ENCODE measurements at places on chromosomes 4 and X.

DNA sequence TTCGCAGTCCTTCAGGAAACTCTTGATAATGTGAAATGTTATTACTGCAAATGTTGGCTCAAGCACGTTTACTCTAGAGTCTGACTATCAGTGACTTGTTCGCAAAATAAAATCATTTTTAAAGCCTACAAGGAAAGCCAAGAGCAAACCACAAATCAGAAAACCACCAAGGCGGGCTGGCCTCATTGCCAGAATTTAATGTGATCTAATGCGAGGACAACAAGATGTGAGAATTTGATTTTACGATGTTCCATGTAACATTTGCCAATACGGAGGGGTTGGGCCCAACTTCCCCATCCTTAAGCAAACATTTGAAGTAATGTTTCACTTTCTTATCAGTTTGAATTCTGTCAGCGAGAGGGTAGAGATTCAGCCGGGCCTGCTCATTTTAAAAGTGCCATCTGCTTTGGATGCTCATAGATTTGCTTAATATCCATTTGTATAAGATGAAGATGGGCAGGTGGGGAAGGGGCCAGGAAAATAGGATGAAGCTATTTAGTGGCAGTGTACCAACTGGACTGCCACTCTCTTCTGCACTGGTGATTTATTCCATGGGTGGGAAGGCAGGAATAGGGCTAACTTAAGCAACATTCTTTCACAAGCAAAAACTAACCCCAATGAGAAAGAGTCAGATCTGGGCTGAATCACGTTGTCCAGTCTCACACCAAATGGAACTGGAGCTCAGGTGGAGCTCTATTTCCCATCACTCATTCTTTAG, 225.3 kb downstream of the ANAPC10 start:
- DNase-seq = no peak

GRCh38 chrX:143363419-143363818, 153.9 kb downstream of the SPANXN3 start:
- DNase-seq = no peak

- DNase-seq = no peak
Measured at GRCh38 chrX:53324803-53325202, 43.4 kb upstream of the IQSEC2 start.

- DNase-seq = no peak
Measured at GRCh38 chrX:107107459-107107858, 11.2 kb downstream of the RBM41 start.

GRCh38 chrX:153871451-153871850, 14.5 kb downstream of the L1CAM start:
- no peak for DNase-seq

- no peak for DNase-seq
Measured at GRCh38 chr4:113496698-113497097, 264.8 kb downstream of the CAMK2D start.

- no peak for DNase-seq
Measured at GRCh38 chrX:136030303-136031191, 45.3 kb downstream of the SLC9A6 start.

DNA sequence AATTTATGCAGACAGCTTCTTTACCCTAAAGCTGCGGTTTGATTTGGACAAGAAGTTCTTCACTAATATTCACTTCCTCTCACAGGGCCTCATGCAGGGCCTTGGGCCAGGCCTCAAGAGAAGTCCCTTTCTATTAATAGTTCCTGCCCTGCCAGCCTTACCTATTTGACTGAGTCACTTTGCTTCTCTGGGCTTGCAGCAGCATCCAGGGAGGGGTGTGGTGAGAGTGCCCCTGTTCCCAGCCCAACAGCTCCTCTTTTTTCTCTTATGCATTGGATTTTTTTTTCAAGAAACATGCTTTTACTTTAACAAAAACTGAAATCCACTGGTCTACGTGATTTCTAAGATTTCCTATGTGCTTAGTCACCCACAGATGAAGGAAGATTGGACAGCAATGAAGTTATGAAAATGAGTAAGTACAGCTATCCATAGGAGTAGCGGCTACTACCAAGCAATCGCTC, 26.7 kb downstream of the FAM156B start:
- DNase-seq = no peak

GRCh38 chrX:74132280-74132679, 171.7 kb upstream of the ZCCHC13 start:
- DNase-seq = no peak

DNA sequence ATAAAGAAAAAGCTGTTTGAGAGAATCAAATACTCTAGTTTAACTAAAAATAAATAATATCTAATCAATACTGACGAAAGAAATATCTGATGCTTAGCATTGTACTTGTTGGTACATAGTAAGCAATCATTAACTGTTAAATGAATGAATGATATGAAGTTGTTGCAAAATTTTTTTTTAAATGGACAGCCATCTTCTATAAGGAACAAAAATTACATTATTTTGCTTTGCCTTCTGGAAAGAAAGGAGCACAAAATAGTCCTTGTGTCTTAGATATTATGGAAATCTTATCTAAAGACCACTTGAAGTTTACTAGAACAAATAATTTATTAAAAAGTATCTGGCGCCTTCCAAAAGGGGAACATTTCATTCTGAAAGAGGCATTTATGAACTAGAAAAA, 4.5 kb downstream of the NFKB1 start:
- no peak for DNase-seq

DNA sequence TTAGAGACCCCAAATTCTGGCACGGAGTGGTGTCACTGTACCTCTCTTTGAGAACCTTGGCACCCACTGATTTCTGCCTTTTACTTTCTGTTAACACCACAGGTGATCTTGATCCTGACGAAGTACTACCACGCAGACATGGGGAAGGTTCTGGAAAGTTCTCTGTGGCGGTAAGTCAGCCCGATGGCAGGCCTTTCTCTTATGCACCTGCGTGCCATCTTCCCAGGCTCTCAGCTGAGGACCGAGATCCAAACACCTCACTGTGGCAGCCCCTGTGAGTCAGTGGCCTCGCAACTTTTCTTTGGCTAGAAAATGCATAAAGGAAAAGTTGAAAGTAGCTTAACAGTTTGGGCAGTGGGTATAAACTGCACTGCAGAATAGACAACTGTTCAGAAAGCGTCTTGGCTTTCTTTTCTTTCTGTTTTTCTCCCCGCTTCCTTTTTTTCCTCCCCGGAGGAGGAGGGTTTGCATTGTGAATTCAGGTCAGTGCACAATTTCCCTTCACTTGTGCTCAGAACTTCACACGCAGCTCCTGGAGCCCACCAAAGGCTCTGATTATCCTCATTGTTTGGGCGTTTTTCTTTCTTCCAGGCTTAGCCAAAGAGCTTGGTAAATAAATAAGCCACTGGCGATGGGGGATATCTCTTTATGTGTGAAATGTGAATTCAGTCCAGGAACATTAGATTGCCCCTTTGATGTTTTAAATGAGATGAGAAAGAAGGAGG, 38.4 kb downstream of the PSAPL1 start:
- peak; percentile 21 for DNase-seq

- DNase-seq = peak; percentile 71
Measured at GRCh38 chrX:40573763-40574162, 7.0 kb upstream of the ATP6AP2 start.

DNA sequence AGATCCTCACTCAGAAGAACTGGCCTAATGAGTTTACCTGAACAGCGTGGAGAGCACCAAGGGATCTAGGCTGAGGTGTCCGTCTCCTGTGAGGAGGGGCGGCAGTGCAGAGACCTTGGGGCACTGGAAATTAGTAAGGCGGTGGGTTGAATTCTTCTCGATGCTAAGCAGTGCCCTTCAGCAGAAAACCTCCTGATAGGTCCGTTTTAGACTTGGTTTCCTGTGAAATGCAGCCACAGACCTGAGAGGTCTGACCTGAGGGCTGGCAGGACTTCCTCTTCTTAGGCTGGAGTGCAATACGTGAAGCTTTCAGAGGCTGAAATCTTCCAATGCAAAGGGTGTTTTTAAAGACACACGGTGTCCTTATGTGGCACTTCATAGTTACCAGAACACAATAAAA, at the start of gene CLNK:
Gene CLNK, minus strand, starts transcription at position 138 of the 400 bp plus-strand sequence. CDS start 16,899 bp downstream, outside the sequence.
- DNase-seq = no peak

DNA sequence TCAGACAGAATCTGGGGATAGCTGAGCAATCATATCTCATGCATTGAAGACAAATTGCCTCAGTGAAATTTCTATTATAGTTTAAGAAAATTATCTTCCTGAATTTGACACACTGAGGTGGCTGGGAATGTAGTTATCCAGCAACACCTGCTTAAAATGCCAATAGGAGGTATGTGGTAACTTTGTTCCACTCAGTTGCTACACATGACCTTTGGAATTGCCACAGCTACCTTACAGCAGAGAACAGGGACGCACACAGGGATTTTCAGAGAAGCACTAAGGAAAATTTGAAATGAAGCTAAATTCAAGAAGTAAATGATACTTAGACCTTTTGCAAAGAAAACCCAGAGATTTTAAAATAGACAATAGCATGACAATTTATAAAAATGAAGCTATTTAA, 264.6 kb downstream of the IL1RAPL1 start:
- DNase-seq = no peak

DNA sequence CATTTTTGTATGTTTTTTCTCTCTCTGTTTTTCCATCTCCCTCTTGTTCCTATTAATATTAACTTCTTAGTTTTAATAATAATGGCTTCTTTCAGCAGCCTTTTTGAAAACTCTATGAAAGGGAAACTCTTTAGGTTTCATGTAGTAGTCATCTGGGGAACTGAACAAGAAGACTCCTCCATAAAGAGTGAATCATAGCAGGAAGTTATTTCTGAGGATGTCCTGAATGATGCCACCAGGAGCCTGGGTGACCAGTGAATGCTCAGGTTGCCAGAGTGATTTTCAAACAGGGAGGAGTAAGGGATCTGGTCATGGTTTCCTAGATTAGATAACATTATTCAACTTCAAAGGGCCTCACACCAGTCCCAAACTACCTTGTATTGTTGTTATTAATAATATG, 212.8 kb upstream of the PDE5A start:
- DNase-seq = no peak

GRCh38 chr4:70236125-70236524, 6.3 kb upstream of the CSN3 start:
- DNase-seq = no peak

DNA sequence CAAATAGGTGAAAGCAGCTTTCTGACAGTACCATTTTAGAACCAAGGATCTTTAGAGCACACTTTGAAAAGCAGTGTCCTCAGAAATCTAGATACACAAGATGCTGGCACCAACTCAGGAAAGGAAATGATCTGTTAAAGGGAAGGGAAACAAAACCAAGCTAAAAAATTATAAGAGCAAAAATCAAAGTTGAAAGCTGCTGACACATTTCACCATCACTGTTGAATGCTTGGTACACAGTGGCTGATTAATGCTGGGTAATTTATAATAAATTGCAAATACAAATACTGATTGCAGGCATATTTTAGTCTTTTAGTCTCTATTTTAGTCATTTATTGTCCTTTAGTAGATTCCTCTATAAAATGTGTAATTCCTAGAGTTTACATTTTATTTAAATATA, 1540.1 kb upstream of the PCDH10 start:
- no peak for DNase-seq

DNA sequence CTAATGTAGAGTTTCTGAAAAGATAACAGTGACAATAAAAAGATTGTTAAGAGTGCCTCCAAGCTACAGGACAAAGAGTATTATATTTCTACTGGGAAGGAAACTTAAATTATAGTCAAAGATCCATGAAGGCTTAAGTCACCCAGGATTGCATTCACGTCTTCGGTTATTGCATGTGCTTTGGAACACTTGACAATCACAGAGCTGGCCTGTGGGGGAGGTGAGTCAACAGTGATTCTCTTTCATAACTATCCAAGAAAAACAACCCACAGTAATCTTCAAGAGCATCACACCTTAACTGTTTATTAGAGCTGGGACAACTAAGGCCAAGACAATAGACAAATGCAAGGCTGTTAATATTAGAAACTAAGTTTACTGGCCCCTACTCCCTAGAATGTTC, 40.3 kb downstream of the PDGFC start:
- no peak for DNase-seq

DNA sequence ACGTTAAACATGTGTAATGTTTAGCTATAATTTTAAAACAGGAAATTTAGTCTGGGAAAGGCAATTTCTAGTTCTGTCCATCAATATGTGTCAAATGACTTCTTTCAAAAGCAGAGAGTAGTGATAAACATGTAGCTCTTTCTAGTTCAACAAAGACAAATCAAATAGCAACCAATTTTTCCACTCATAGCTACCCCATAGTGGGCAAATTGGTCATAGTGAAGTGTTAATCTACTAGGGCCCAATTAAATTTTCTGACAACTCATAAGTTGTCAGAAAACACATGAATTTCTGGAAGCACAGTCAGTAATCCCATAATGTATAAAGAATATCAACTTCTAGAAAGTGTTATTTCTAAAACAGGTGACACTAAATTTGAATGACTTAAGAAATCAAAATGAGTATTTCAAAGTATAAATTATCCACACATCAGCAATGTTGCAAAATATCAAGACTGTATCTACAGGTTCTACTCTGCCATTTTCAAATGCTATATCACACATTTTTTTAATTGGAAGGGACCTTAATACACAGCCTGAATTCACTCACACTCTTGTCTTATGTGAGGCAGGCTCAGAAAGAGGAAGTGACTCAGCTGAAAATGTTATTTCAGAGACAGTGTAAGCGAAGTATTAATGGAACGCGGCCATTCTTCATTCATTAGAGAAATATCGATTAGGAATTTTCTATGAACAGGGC, 7.7 kb downstream of the OCIAD2 start:
- no peak for DNase-seq

GRCh38 chrX:113289503-113289902, 448.9 kb upstream of the AMOT start:
- no peak for DNase-seq

GRCh38 chr4:13118633-13119032, 365.5 kb downstream of the RAB28 start:
- no peak for DNase-seq

DNA sequence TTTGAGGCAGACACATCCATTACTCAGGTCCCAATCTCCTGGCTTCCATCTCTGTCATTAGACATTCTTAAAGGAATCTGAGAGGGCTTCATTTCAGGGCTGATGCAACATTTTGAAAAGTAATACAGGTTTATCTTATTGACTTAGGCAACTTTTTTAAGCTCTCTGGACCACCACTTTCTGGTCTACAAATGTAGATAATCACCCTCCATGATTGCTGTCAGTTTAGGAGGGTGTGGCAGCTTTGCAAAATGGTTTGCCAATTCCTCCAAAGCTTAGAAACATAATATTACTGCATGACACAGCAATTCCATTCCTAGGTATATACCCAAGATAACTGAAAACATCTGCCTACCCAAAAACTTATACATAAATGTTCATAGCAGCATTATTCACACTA, 77.6 kb downstream of the ARHGAP6 start:
- DNase-seq = no peak
